ENCODE measurements at places on chromosomes 2 and 18. TPM values are rescaled to one million over a fixed set of nuclear protein-coding genes. Genes with fewer than 3 reads are reported as not detected.

The RAX gene
- not detected for total RNA-seq

The IL36B gene
- total RNA-seq, result not detected

The C2orf80 gene
- total RNA-seq, result not detected

The LIPG gene
- 5.5 TPM for total RNA-seq

The PNPT1 gene
- 45.2 TPM for total RNA-seq

The DNER gene
- 0.70 TPM for total RNA-seq

- DNase-seq, result no peak
These were observed 210.1 kb downstream of the AGPS start for GRCh38 chr2:177602611-177603164.

DNA sequence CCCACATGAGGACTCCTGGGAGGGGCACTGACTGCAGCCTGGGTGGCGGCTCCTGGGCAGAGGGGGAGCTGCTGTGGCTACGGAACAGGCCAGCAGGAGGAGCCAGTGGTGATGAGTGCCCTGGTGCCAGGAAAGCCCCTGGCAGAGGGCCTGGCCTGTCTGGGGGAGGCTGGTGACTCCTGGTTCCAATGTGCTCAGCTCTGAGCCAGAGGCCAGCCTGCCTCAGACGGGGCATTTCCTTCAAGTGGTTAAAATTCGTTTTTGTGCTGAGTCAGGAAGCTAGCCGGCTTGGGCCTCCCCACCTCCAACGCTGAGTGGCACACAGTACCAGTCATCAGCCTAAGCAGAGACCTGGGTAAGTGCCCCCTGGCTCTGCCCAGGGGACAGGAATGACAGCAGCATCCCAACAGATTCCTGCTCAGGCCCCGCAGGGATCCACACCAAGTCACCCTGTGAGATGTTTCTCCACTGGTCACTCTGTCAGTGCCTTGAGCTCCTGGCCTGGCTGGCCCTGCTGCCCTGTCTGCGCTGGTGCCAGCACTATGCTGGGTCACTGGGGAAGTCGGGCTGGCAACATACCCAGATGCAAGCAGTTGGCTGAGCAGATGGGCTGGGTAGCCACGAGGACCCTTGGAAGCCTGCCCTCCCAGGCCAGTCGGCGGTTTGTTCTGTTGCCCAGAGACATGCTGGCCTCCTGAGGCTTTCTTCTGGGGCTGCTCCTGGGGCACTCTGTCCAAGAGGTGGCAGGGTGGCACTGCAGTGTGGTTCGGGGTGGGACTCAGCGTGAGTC is 7.1 kb upstream of the KLF11 start:
- DNase-seq, result peak; percentile 86

DNA sequence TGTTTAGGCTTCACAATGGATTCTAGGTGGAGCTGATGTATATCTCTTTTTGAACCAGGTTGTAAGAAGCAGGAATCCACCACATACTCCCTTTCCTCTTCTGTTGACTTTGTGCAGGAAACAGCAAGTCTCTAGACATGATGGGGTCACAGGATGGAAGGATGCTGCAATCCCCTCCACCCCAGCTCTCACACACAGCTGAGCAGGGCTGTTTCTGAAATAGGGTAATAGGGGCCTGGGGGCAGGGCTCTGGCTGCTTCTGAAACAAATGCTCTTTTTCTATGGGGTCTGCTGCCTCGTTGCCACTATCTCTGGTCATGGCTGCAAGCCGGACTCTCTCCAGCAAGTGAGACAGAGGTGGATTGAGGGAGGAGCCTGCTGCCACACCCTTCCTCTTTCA is 148.9 kb downstream of the SOX11 start:
- DNase-seq, result no peak

DNA sequence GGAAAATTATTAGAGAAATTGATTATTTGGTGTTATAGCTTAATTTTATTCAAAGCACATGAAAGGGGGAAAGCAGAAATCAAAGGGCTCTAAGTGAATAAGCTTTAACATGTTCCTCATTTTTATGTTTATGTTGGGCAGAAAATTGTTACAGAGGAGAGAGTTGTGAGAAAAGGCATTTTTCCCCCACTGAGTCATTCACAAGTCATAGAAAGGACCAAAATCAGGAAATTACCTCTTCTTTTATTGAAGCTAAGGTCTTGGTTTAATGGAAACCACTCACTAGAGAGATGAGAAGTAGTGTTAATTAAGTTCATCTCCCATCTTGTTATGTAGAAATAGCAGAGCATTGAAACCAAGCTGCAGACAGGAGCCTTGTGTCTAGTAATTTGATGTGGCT is 175.3 kb upstream of the THUMPD2 start:
- DNase-seq, result no peak

GRCh38 chr2:127193164-127193966 is 26.7 kb downstream of the CYP27C1 start:
- peak; percentile 69 for DNase-seq

GRCh38 chr18:8406868-8407250 is 202.4 kb upstream of the RAB12 start:
- DNase-seq, result peak; percentile 34

DNA sequence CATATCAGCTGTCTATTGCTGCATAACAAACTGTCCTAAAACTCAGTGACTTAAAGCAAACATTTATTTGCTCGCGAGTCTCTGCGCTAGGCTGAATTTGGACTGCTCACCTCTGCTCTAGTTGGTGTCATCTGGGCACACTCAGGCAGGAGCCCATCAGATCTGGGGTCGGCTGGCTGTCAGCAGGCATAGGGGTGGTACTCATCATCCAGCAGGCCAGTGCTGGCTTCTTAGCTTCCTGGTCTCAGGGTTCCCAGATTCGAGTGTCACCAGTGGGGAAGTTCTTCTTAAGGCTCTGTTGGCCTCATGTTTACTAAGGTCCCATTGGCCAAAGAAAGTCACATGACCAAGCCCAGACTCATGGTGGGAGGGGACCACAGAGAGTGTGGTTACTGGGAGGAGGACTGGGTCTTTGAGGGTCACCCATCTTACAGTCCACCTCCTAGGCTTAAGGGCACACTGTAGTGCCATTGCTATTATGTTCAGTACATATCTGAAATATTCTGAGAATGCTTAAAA is 71.6 kb upstream of the ATG16L1 start:
- DNase-seq, result no peak

GRCh38 chr2:2714408-2714807 is 383.3 kb upstream of the MYT1L start:
- DNase-seq, result no peak

- peak; percentile 79 for DNase-seq
These were observed 97.2 kb downstream of the INSIG2 start for GRCh38 chr2:118185210-118186109.

Measured in H7 (cell line).